ENCODE measurements at places on chromosomes 6 and 20.

DNA sequence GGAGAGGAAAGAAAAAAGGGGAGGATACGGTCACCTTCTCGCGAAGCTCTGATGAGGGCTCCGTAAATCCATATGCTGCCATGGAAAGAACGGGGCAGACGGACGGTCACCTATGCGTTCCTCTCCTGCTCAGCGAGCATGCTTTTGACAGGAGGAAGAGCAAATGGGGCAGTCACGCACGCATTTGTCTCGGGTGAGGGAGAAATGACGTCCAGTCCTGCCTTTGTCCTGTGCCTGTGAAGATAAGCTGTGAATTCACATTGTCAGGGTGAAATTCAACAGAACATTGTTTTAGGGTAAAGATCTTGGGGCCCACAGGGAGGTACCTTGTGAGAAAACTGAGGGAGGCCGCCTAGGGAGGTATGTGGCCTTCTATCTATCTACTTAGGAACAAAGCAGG lies 83.8 kb downstream of the IRF4 start:
- no peak for DNase-seq

- no peak for DNase-seq
These were observed 30.0 kb upstream of the FBXL4 start for GRCh38 chr6:98977671-98978292.

DNA sequence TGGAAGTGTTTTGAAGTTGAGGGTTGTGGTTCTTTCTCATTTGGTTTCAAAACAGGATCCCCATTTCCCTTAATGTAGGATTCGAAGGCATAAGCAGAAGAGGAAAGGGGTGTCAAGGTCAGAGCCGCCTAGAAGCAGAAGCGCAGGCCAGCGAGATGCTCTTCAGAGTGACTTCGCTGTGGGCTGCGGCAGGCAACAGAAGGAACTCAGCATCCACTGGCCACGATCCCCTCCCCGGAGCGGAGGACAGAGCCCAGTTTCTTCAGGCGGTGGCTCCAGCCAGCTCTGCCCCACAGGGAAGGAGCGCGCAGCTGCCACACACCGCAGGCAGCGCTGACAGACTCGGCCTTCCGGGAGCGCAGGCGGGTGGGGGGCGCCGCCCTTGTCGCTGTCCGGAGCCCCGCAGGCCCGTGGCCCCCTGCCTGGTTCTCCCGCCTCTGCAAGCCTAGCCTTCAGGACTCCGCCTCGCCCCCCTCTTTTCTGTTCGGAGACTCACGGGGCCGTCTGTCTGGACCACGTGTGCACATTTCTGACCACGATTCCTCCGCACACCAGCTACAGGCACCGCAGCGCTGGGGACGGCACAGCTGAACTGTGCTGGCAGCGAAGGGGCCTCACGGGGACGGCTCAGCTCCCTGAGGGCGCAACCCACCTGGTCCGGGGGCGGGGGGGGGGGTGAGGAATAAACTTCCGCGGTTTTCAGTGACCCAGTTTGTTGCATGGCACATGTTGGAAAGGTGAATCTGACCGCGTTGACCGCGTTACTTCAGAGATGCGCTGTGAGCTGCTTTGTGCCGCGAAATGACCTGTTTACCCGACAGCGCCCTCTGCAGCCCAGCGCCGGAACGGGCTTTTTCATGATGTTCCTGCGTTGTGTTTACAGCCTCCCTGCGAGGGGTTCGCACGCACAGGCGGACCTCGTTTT lies 26.1 kb downstream of the TTLL2 start:
- DNase-seq = peak; percentile 60

DNA sequence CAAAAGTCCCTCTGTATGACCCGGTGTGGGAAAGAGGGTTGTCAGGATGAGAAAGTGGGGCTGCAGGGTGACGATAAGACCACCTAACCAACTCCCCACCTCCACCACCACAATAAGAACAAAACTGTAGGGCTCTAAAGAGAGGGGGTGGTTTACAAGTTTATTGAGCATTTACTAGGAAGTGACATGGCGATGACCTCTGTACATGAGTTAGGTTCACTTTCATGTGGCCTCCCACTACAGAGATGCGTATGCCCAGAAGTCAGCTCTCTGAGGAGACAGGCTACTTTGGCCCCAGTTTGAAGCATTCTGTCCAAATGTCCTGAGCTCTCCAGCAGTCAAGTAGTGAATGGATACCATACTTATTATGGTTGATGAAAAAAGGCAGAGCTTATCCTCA lies 28.7 kb upstream of the PI16 start:
- DNase-seq = no peak

DNA sequence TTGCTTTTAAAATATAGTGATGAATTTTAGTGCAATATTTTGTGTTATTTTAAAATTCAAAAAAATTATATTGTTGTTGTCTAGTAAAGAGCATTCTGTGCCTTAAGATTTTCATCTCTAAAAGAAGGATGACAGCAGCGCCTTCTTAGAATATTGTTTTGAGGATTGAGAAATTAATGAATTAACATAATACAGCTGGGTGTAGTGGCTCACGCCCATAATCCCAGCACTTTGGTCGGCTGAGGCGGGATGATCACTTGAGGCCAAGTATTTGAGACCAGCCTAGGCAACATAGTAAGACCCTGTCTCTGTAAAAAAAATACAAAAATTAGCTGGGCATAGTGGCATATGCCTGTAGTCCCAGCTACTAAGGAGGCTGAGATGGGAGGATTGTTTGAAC lies 6.8 kb downstream of the TIAM2 start:
- no peak for DNase-seq

GRCh38 chr20:4014031-4014474 lies 1.3 kb downstream of the RNF24 start:
- no peak for DNase-seq

- no peak for DNase-seq
These were observed 70.0 kb downstream of the TRMT6 start for GRCh38 chr20:5880326-5880725.

DNA sequence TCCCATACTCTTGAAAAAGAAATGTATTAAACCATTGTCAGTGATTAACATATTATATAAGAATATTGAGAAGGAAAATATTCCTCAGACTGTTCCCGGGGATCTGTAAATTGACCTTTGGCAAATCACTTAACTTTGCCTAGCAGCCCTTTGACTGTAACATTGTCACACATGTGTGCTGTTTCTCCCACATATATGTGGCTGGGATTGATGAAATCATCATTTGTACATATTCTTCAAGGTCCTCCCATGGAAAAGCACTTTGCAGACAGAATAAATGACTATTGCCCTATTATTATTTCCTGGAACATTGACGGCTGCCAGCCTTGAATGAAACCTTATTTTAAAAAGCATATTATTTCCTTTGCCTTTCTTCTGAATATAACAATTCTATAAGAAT lies 36.4 kb upstream of the TRERF1 start:
- DNase-seq = no peak

- peak; percentile 9 for DNase-seq
These were observed 8.0 kb upstream of the SLC17A3 start for GRCh38 chr6:25882051-25882496.

DNA sequence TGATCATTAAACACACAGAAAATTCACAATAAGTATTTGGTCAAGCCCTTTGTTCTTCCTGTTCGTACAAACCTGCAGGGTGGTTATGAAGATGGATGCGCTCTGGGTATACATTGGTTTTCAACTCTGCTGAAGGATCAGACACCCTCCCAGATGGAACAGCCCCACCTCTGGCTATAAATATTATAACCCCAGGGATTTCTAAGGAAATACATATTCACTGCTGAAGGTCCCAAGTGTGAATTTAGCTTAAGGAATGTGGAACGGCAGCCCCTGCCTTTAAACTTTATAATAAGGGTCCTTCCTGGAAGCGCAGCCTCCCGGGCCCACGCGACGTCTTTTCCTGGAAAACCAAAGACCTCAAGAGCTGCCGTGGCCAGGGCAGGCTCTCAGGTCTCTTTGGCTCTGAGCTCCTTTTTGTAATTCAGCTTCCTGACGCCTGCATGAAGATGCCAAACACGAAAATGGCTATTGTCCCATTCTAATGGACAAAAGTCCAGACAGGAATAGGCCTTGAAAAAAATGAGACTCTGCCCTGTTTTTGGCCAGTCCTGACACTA lies 172.4 kb upstream of the SSTR4 start:
- no peak for DNase-seq

- DNase-seq = peak; percentile 64
These were observed at the start of gene LRP11 for GRCh38 chr6:149863698-149864577. TSS of gene LRP11 (minus strand) at chr6:149864359. CDS start at chr6:149864020, 339 bp downstream.

GRCh38 chr20:45872626-45873025 lies 8.4 kb upstream of the ZSWIM1 start:
- no peak for DNase-seq

DNA sequence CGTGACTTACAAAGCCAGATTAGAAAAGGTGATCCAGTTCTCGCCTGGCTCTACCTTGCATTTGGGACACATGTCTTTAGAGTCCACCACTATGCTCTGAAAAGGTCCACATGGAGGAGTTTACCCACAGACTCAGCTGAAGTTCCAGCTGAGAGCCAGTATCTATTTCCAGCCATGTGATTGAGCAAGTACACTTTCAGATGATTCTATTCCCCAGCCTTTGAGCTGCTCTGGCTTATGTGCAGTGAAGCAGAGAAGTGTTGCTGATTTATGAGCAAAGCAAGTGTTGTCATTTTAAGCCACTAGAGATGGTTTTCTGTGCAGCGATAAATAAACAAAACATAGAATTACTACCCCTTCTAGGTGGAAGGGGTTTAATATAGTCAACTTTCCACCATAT lies 520.8 kb upstream of the RNF217 start:
- no peak for DNase-seq

DNA sequence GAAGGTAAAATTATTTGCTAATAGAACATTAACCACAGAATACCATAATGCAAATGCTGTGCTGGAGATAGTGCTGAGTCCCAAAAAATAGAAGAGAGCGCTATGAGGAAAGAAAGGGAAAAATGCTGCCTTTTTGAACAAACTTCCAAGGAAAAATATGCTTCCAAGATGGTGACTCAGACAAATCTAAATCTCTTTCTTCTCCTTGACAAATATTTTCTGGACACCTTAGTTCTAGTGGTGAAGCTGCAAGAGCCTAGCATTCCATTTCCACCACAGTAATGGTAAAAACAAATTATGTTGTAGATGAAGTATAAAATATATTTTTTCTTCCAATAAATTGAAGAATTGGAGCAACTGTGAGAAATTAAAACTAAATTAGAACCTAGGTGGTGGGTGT lies 155.6 kb upstream of the TBX18 start:
- DNase-seq = no peak

DNA sequence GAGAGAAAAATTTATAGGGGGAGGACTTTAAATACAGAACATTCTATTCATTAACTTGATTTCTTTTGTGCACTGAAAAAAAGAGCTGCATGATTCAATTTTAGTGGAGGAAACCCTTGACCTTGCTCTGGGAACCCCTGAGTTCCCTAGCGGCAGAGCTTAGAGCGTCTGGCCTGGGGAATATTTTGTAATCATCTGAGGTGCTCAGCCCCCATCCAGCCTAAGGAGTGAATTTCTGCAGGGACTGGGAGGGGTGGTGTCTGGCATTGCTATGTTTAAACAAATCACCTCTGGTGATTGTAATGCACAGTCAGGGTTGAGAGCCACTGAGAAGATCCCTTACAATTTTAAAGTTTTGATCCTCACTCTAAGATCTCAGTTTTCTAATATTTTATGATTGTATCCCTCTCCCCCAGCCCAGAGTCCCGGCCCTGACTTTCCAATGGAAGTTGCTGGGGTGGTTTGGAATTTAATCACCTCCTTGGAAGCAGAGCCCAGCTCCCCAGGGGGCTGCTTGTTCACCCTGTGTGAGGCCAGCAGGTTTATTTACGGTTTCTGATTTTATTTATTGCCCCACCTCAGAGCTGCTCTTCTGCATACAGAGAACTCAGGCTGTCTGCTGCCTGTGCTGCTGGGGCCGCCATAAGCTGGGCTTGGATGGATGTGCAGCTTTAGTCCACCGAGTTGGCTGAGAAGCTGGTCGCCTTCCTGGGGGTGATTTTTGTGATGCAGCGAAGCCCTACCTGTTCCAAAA lies 263.1 kb downstream of the LRFN2 start:
- DNase-seq = no peak

DNA sequence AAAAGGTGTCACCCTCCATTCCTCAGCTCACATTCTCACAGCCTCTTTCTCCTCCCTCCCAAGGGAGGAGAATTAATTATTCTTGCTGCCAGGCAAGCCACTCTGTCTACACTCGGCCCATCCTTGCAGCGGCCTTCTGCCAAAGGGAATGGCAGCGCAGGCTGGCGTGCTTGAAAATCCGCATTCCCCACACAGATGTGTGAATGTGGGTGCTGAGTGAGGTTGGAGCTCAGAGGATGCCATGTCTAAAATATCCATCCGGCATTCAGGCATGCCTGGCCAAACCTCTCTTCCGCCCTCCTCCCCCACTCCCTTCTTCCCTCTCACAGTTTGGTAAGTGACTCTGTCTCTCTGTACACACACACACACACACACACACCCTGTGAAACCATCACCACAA lies 27.7 kb downstream of the PNPLA1 start:
- DNase-seq = no peak

DNA sequence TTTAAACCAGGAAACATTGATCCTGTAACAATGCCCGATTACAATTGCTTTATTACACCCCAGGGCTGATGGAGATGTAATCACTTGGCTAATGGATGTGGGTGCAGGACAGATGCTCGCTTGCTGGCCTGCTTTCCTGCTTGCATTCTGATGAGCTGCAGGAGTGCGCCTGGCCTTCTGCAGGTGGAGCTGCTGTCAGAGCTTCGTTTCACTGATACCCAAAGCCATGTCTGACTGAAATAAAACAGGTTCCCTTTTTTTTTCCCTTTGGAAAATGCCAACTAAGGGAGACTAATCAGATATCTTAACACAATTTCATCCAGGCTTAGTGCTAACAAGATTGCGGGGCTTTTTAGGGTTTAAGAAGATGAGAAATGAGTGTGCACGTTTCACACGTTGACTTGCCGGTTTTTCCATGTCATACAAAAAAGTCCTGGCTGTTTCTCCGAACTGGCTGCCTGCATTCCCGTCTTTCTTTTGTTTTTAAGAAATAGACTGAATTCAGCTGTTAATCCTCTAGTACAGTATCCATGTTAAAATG lies 60.7 kb downstream of the VAPB start:
- no peak for DNase-seq

GRCh38 chr6:89087881-89088280 lies 7.3 kb downstream of the PNRC1 start:
- DNase-seq = no peak

- DNase-seq = no peak
These were observed 122.0 kb upstream of the MAFB start for GRCh38 chr20:40811004-40811403.

GRCh38 chr20:19699180-19699971 lies 58.7 kb upstream of the RIN2 start:
- no peak for DNase-seq

GRCh38 chr20:19867940-19868371 lies 109.9 kb downstream of the RIN2 start:
- DNase-seq = no peak

GRCh38 chr20:62236200-62236599 lies 2.1 kb upstream of the OSBPL2 start:
- no peak for DNase-seq

DNA sequence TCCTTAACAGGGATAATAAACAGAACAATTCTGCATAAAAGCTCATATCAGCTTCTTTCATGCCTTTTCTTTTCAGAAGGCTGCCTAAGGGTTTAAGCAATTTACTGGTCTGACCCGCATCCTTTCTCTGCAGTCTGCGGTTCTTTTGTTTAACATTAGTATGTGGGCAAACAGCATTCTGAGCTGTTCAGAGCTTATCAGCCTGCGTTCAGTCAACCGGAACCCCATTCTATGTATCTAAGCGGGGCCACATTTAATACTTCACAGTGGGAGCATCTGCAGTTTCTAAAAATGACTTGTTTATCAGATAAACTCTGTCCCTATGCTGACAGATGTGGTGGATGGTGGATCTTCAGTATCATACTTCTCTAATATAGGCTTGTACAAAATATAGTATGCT lies 758.9 kb upstream of the MMS22L start:
- DNase-seq = no peak

Data from T-helper 22 cell (primary cell).